NCI-H1105 (cell line): ENCODE measurements at places on chromosomes 7 and 10.

- DNase-seq, result no peak
Observed at GRCh38 chr10:25257646-25258045, 82.8 kb downstream of the GPR158 start.

DNA sequence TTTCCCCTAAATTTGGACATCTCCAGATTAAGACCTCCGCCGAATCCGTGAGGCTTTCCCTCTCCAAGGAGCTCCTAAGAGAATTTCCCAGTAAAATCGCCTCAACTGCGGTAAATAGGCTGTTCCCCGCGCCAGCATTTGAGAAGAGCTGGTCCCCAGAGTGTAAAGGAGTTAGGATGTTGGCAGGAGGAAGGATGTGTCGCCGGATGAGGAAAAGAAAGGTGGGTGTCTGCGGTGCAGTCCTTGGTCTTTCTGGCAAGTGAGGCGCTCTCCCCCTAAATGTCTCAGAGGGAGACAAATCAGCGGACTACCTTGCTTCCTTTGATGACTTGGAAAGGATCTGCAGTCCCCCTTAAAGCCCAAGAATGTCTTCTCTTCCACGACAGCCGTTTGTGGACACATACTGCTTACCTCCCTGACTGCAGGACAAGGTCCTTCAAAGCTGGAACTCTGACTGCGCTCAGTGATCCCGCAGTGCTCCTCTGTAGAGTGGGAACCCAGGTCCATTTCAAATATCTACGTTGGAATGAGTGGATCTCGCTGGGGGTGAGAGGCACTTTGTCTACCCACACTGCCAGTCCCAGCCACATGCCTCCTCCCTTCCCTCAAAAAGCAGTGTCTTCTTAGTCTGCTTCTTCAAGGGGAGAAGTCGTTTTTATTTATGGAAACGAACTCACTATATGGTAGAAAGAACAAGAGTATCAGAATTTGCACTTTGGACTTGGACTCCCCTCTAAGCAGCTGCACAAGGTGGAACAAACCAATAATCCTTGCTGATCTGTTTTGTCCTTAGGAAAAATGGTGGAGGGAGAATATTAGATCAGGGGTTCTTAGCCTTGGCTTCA, 1.1 kb upstream of the DLG5 start:
- DNase-seq, result no peak

- no peak for DNase-seq
Observed at GRCh38 chr10:29007748-29008610, 280.9 kb upstream of the LYZL1 start.

GRCh38 chr7:676972-677385, 49.5 kb upstream of the DNAAF5 start:
- no peak for DNase-seq

- no peak for DNase-seq
Observed at GRCh38 chr10:12589291-12589690, 239.9 kb downstream of the CAMK1D start.
